ENCODE measurements at places on chromosomes 2 and 18. TPM values are rescaled to one million over a fixed set of nuclear protein-coding genes. Genes with fewer than 3 reads are reported as not detected.

- no peaks in the 10 kb centered on the region for H3K4me1 ChIP-seq
- H3K27me3 ChIP-seq = no peaks in the 10 kb centered on the region
- no peak overlapping the region for H3K27ac ChIP-seq
- no peak overlapping the region for H3K4me3 ChIP-seq
- no peak for DNase-seq
- no peaks in the 10 kb centered on the region for H3K36me3 ChIP-seq
These were observed 196.3 kb upstream of the PKDCC start for GRCh38 chr2:41851554-41851953.

DNA sequence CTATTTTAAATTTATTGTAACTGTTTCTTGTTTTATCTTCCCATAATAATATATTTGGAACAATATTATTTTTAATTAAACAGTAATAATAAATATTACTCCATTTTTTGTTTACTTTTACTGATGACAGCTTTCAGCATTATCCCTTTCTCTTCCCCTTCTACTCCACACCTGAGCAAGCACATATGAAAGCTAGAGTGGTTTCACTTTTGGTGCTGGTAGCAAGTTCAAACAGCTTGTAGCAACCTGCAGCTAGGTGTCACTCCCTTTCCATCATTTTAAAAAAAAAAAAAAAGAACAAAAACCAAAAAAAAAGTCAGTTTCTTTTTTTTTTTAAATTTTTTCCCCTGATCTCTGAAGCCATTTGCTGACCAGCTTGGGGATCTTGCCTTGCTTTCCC is 801.8 kb downstream of the CCDC85A start:
- H3K36me3 ChIP-seq = no peaks in the 10 kb centered on the region
- DNase-seq = no peak
- no peaks in the 10 kb centered on the region for H3K4me1 ChIP-seq
- H3K4me3 ChIP-seq = no peak overlapping the region

DNA sequence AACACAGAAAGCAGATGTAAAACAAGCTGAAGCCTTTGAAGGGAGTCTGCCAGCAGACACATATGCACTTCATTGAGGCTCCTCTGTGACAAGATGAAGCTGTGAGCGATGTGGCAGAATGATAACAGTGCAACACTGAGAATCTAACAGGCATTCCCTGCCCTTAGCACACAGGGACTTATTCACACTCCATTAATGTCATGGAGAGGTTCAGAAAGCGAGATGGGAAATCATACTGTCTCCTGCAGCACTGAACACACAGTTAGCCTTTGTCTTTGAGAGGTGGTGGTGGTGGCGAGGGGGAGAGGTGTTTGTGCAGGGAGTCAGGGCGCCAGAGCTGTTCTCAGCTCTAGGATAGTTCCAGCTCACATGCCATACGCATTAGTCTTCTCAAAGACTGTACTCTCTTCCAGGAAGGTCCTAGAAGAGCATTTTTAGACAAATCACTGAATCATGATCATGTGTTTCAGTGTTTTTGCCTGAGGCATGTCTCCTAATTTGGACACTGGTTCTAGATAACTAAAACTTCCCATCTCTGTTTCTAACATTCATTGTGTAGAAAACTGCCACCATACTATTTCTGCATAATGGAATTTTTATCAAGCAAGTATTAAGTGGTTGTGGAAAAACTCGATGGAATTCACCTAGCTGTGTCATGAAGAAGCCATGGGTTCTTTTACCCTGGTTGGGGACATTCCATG is 93.5 kb upstream of the ITGB6 start:
- H3K4me3 ChIP-seq = no peak overlapping the region
- peaks cover 7% of the 10 kb centered on the region for H3K4me1 ChIP-seq
- no peaks in the 10 kb centered on the region for H3K36me3 ChIP-seq
- no peak overlapping the region for H3K27ac ChIP-seq
- H3K27me3 ChIP-seq = no peaks in the 10 kb centered on the region
- DNase-seq = no peak

- H3K27me3 ChIP-seq = no peaks in the 10 kb centered on the region
- no peak overlapping the region for H3K4me3 ChIP-seq
- DNase-seq = no peak
- H3K27ac ChIP-seq = no peak overlapping the region
- no peaks in the 10 kb centered on the region for H3K4me1 ChIP-seq
These were observed 32.8 kb downstream of the AOX1 start for GRCh38 chr2:200618590-200619021.

Gene KATNAL2
- 8.1 TPM for total RNA-seq
